Progenitor cell of endocrine pancreas (in vitro differentiated cells): ENCODE measurements at places on chromosomes 1 and 21.

DNA sequence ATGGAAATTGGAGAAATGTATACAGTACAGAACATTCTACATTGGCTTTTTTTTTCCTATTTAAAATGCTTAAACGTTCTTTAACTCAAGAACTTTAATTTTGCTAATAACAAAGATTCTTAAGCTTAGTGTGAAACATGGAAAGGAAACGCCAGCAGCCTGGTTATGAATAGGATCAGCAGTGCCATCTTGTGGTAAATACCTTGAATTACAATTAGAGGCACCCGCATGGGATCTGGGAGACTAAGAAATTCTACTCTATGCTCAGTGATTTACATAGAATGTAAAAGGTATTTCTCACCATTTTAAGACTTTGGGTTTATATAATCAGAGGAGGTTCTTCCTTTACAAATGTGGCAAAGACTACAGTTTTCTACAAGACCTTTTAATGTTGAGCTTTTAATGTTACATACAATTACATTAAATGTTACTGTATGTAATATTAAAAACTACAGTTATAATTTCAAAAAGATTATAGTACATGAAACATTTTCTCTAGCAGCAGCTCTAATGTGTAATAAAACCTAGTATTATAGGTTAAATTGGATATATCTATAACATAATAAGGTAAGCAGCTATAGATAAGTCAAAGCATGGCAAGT, 32.1 kb upstream of the APOBEC4 start:
- DNase-seq: no peak

- no peak for DNase-seq
Measured at GRCh38 chr21:31647650-31648049, 11.8 kb upstream of the SOD1 start.

GRCh38 chr1:30048905-30049304, 674.5 kb downstream of the MATN1 start:
- DNase-seq: no peak

DNA sequence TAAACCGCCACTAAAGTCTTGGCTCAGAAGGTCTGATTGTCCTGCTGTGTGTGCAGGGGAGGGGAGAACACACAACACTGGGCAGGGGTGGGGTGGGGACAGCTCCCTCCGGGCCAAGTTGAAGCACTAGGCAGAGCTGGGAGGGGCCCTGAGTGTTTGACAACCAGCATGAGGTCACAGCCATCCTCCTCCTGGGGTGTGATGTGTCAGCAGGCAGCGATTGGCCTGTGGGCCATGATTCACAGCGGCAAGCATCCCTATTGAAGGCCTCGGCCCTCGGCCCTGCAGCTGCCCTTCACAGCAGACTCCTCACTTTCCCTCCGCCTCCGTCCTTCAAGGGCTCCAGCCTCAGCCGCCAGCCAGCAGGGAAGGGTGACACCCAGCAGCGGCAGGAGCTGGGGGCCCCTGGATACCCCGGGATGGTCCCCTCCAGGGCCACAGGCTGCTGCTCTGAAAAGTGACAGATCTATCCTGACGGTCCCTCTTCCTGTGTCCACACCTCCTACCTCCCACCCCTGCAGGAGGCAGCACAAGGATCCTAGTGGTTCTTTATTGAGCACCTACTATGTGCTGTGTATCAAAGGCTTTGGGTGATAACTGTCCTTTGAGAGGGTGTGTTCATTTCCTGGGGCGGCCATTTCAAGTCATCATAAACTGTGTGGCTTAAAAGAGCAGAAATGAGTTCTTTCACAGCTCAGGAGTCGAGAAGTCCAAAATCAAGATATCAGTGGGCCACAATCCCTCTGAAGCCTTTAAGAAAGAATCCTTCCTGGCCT, 66.0 kb upstream of the SLC25A33 start:
- DNase-seq: no peak

DNA sequence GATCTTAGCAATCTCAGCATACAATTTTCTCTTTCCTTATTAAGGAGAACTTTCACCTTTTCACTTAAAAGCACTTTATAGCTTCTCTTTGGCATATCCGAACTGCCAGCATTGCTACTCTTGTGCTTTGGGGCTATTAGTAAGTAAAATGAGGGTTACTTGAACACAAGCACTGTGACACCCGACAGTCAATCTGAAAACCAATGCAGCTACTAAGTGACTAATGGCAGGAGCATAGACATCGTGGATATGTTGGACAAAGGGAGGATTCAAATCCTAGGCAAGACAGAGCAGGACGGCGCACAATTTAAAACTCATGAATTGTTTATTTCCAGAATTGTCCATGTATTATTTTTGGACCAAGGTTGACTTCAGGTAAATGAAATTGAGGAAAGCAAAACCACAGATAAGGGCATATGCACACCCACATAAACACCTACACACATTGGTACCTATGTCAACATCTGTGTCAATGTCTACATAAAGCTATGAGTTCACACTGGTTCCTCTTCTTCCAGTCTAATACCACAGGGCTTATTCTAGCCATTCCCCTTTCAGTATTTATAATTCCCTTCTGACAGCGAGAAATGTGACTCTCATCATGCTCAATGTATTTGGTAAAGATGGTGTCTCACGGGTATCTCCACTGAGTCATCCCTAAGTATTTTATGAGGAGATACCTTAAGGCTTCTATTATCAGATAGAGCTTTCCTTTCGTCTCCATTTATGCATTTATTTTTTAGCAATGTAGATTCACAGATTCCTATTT, 75.3 kb upstream of the RALGPS2 start:
- DNase-seq: no peak

GRCh38 chr1:86155807-86156565, 586 bp downstream of the COL24A1 start:
- peak; percentile 10 for DNase-seq

GRCh38 chr1:214727274-214727673, 124.3 kb downstream of the CENPF start:
- DNase-seq: peak; percentile 23

DNA sequence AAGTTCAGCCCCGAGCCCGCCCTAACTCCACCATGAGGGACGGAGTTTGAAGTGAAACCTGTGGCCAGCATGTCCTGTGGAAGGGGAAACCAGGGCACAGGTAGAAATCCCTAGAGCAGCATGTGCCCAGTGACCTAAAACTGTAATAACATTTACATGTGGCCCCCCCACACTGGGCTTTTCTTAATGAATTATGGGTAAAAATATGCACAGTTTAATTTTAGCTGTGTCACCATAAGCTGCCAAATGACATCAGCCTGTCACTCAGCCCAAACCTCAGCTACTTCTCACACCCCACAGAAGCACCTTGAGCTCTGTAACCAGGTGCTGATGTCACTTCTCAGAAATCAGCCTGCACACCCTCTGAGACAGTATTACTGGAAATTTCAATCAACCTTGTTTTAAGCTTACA, 50.0 kb upstream of the SLC19A1 start:
- DNase-seq: no peak

- no peak for DNase-seq
Measured at GRCh38 chr1:70083519-70083918, 121.9 kb downstream of the LRRC40 start.

- DNase-seq: no peak
Measured at GRCh38 chr1:215484171-215484939, 82.7 kb upstream of the KCTD3 start.

DNA sequence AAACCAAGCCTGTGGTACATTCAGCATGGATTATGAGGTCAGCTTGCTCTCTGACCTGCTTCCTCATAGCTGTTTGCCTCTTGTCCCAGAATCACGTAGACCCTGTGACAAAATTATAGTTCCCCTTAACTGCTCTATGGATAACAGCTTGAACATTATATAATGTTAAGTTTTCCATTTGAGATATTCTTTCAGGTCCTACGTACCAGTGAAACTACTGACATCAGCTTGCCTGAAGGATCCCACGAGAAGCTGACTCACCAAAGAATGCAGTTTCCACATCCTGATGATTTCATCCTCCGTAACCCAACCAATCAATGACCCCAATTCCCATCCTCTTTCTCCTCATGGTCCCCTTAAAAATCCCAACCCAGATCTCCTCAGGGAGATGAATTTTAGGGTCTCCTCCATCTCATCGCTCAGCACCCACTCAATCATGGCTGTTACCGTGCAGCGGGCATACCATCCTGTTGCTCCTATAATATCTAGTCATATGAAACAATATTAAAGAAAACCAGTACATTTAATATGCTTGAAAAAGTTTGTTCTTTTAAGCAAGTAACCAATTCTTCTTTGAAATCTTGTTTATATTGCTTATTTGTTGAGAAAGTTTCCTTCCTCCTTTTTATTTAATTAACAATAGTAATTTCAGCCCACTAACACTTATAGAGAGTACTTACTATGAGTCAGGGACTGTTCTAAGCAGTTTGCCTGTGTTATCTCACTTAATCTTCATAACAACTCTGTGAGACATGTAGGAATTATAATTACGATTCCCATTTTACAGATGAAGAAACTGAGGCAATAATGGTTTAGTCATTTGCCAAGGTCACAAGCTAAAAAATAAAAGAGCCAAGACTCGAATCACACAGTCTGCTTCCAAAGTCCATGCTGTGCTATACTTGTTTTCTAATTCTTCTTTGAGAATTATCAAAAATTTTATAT, 27.4 kb downstream of the CHML start:
- no peak for DNase-seq

DNA sequence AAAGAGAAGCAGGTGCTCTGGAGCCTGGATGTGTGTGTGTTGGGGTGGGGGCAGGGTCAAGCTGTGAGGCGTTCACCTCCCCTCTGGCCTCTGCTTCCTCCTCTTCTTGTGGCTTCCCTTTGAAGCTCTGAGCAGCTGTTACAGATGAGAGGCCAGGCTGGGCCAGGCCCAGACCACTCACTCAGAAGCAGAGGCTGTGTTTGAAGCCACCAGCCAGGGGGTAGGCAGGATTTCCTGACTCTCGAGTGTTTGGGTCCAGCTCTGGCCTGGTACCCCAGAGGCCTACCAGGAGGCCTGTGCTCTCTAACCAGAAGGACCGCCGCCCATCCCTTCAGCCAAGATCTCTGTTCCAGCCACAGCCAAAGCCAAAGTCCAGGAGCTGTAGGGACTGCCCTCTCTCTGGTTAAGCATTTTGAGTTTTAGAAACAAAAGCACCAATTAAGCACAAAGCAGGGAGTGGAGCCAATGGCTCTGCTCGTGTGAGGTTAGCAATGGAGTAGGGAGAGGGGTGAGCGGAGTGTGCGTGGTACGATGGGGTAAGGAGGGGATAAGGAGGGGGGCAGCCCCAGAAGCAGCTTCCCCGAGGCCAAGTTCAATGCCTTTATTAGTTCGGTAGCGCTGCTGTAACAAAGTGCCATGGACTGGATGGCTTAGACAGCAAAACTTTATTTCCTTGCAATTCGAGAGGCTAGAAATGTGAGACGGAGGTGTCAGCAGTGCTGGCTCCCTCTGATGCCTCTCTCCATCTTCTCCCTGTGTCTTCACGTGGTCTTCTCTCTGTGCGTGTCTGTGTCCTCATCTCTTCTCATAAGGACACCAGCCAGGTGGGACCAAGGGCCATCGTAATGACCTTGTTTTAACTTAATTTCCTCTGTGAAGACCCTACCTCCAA, 20.5 kb downstream of the RCSD1 start:
- no peak for DNase-seq

DNA sequence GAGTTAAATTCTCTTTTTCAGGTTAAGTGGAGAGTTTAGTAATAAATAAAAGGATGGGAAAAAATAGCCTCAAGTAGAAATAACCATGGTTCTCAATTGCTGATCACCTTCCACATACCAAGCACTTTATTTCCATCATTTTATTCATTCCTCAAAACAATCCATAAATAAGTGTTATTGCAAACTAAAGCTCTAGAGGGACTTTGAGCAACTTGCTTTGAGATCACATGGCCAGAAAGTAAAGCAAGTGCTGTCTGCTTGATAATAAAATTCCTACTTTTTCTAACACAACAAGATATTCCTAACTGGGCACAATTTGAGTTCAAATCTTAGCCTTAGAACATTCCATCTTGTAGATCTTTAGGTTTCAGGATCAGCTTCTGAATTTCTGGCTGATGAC, 97.1 kb upstream of the C1orf87 start:
- no peak for DNase-seq

DNA sequence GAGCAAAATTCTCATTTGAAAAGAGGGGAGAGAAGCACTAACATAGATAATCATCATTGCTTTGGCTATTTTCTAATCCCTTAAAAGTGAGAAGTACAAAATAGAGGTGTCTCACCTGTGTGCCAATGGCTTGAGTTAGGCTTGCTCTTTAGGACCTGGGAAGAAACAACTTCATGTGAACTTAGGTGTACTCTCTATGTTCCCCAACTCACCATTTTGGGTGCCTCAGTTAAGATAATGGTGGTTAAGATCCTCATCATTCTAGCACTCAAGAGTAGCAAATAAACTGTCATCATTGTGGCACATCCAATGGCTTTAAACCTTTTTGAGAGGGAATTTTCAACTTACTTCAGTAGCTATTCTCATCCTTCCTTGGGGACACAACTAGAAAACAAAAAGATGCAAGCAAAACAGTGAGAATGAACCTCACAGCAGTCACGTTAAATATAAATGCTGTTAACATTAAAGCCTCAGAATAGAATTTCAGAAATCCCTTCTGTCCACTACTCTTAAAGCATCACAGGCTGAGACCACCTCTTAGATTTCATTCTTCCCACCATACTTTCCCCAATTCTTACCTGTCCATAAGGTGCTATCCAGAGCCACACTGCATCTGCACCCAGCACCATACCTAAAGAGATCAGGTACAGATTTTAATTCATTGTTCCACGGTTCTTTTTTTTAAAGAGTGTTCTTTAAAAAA, 1.2 kb downstream of the GAS5 start:
- DNase-seq: no peak

GRCh38 chr1:51482881-51483280, 36.2 kb downstream of the EPS15 start:
- DNase-seq: no peak

DNA sequence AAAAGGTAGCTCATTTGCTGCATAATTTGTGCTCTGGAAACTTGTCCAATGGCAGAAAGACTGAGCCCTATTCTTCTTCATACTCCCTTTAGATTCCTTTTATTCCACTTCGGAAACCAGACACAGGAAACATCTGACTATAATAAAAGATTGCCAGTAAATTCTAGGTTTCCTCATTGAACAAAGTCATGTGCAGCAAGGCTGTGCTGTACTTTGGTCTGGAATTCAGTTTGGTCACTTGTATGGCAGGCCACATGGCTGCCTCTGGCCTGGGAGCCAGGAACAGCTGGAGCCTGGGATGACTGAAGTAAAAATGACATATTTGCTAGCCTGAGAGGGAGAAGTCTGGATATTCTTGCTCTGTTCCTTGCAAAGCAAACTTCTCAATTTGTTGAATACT, 79.6 kb downstream of the ST3GAL3 start:
- DNase-seq: no peak

GRCh38 chr1:92907949-92908684, 53.1 kb downstream of the DIPK1A start:
- DNase-seq: no peak
